Right ventricle myocardium inferior (tissue), 1 donor: ENCODE measurements at places on chromosomes 5 and 9. TPM values are rescaled to one million over a fixed set of nuclear protein-coding genes. Genes with fewer than 3 reads are reported as not detected.

DNA sequence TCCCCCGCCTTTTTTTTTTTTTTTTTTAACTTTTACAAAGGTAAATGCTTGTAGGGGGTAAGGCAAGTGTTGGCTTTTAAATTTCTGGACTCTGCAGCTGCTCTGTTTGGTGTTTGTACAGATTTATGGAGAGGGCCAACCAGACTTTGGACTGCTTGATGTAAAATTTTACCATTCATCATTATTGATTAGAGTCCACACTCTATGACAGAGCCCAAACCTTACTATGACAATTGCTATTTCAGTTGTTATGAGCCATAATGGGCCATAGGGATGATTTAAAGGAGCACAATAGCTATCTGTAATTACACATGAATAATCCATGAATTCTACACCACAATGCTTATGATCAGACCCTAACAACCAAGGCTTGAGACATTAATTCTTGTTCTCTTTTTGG lies 867.2 kb downstream of the NR2F1-AS1 start:
- no peak for DNase-seq

DNA sequence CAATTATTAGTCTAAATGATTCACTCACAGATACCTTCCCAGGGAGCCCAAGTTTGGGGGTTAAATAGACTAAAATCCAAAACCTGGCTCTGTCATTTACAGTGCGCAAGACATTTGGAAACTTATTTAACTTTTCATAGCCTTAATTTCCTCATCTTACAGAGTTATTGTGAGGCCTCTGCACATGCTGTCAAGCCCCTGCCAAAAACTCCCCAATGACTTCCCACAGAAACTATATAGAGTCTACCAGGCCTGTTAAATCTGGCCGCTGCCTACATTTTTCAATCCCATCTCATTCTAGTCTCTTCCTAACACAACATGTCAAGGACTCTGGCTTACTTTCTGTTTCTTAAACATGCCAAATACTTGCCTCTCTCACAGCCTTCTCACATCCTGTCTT lies 412.5 kb downstream of the ELAVL2 start:
- no peak for DNase-seq

Gene N4BP3
- total RNA-seq, result 2.9 TPM

Gene TAS2R1
- not detected for total RNA-seq

DNA sequence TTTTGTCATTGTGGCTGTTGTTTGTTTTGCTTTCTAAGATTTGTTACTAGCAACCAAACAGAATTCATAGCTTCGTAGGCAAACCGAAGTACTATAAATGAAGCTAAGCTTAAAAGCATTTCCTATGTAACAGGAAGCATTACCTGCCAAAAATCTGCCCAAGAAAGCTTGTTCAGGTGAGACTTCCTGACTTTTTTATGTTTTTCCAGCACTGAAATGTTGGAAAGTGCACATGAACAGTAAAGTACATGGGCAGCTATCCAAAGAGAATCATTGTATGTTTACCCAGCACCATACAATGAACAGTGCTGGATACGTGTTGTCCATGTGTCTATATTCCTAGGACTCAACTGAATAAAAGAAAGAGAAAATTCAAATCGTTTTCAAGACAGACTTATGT lies 247.1 kb downstream of the NFIB start:
- no peak for DNase-seq

Gene IL9
- total RNA-seq, result not detected

DNA sequence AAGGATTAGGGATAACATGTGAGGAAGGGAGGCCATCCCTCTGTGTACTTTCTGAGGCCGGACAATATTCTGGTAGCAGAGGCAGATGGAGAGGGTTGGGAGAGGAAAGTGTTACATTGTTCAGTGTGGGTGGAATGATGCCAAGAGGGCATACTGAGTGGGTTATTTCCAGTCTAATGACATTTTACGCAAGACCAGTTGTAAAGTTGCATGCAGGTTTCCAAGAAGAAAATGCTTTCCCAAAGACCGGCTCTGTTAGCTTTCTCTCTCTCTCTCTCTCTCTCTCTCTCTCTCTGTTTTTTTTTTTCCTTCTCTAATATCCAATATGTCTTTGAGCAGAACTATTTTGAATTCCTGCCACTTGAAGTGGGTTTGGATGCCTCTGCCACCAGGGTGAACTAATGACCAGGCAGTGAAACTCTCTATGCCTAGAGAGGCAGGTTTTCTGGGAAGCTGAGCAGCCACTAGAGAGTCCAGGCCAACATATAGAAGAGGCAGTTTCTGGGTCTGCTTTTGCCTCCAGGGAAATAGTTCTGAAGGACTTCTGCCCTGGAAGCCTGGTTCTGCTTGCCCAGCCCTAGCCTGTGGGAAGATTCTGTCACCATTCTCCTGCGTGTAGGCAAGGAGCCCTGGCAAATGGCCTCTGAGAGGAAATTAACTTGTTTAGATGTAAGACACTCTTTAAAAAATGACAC lies 24.4 kb upstream of the ZNF366 start:
- DNase-seq, result no peak

- no peak for DNase-seq
Measured at GRCh38 chr5:62326302-62326701, 20.3 kb downstream of the KIF2A start.

Gene SPATA31A5
- total RNA-seq, result not detected

DNA sequence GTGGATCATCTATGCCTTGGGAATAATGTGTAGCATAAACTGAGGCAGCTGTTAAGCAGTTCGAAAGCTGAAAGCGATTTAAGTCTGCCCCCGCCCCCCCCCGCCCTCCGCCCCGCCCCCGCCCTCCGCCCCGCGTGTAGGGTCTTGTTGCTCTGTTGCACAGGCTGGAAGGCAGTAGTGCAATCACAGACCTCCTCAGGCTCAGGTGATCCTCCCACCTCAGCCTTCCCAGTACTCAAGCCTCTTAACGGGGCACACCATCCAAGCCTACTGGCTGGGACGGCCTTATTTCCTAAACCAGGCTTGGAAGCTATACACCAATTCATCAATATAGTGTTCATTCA lies 945 bp downstream of the ANKDD1B start:
- DNase-seq, result no peak

- no peak for DNase-seq
Measured at GRCh38 chr5:17430241-17430640, 67.8 kb upstream of the TAF11L2 start.

Gene SPINK4
- total RNA-seq, result not detected

DNA sequence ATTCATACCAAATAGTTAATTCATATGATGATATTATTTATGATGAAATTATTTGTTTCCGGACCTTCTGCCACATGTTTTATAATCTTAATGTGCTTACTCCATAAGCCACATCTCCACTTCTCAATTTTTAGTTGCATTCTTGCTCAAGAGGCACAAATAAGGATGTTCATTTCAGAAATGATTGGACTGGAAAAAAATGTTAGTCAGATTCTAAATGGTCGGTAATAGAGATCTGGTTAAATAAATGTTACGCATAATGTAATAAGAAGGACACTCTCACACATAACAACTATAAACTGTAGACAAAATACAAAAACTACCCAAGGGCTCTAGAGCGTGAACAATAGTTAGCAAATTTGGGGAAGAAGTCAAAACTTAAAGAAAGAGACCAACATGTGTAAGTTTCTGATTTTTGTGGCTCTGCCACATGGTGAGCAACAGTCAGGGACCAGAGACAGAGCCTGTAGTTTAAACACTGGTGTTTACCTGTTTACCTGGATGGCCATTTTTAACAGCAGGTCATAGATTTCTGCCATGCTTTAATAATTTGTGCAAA lies 554.3 kb upstream of the CLINT1 start:
- DNase-seq, result no peak

Gene CDX1
- total RNA-seq, result not detected

- DNase-seq, result no peak
Measured at GRCh38 chr5:87210743-87211142, 56.9 kb upstream of the RASA1 start.

GRCh38 chr9:8457055-8457454 lies 657.5 kb upstream of the DMAC1 start:
- no peak for DNase-seq

DNA sequence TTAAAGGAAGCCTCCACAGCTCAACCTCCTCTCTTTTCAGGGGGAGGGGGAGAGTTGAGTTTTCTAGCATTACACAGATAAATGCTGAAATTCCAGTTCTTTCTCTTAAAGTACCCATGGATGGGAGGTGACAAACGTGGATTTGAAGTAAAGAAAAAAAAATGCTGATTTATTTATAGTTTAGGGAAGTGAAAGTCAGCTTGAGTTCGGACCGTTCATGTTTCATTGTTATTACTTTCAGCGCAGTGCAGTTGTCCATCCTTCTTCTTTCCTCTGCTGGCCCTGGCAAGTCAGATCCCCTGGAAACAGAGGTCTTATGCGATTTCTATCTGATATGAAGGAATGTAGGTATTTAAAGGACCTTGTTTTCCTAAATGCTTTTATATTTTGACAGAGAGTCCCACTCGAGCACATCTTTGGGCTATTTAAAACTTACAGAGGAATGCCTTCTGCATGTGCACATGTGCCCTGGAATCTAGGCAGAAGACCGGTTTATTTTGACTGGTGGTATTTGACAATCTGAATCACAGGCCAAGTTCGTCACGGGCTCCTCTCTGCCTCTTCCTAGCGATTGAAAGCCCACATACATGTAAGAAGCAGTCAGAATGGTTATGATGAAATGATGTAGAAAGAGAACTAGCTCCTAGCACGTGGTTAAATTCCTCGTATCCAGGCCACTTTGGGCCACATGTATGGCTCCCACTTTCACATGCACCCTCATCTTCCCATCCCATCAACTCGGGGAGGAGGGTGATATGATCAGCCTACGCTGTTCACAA lies 385.2 kb upstream of the KLF4 start:
- DNase-seq, result no peak

Gene PLPP7
- total RNA-seq, result 107 TPM

Gene IQGAP2
- 4.9 TPM for total RNA-seq

GRCh38 chr5:58348996-58349728 lies 110.7 kb downstream of the PLK2 start:
- DNase-seq, result no peak

Gene PCDHA7
- not detected for total RNA-seq

DNA sequence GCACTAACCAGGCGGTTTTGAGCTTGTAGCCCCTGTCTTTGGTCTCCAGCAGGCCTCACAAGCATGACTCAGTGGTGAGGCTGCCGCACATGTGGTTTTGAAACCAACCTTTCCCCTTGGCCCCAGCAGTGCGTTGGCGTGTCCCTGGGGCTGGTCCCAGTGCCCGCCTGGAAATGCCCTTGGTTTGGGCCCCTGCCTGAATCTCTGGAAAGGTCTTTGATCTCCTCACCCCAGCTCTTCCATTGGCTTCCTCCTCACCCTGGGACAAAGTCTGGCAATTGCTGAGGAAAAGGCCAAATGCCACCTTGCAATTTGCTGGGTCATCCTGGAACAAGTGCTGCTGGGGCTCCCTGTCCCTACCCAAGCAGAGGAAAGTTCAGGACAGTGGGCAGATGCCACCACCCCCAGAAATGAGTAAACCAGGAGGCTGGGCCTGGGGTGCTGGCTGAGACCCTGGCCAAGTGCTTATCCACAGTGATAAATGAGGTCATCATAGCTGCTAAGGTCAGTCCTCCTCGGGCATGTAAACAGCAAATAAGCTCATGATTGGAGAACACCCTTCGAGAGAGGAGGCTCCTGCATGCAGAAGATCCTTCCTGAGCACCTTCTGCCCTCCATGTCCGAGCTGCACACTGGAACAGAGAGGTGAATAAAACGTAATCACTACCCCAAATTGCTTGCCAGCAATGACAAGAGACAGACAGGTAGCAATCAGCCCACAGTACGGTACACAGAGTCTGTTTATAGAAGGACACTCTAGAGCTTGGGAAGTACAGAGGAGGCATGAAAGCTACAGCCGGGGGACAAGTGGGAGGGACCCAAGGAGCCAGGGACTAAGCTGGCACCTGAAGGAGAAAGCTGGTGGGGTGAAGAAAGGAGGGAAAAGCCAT lies 98.9 kb upstream of the CPEB4 start:
- DNase-seq, result no peak

Gene LIFR
- 56.1 TPM for total RNA-seq
